Hypothalamus (tissue), 51 donors: ENCODE measurements at places on chromosomes 16 and 17.

DNA sequence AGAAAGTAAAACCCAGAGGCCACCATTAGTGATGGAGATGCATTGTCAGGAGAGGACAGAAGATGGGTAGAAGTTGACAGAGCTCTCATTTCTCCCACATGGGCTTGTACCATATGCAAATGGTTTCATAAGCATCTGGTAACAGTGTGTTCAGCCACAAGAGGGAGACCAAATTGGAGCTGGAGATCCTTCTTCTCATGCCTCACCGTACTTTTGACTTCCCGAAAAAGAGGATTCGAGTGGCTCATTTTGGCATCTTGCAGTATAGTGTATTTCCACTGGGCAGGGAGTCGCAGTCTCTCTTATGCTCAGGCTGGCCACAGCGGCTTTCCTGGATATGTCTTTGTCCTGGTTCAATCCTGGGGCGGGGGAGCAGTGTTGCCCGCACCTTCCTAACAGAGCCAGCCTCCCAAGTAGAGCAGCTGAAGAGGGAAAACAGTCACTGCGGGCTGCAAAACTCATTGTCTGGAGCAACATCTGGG lies 23.8 kb downstream of the TBC1D3B start:
- DNase-seq, result no peak

- DNase-seq, result no peak
These were observed 110.2 kb upstream of the CACNG5 start for GRCh38 chr17:66724581-66725341.

DNA sequence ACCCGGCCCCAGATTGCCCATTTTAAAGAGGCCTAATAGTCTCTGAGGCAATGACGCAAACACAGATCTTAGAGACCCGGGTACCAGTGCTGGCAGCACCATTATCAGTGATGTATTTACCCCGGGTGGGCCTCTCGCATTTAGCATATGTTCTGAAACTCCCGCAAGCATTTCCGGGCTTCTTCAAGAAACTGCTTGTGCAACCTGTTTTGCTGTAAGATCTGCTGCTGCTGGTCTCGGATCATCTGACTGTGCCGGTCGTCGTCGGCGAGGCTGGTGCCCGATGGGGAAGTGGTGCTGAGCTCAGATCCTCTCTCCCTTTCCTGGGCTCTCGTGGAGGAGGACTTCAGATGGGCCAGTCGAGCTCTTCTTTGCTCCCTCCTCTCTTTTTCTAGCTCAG lies 12.5 kb downstream of the CEP295NL start:
- peak; percentile 42 for DNase-seq

GRCh38 chr16:21281698-21282389 lies 3.8 kb upstream of the CRYM start:
- DNase-seq, result no peak

DNA sequence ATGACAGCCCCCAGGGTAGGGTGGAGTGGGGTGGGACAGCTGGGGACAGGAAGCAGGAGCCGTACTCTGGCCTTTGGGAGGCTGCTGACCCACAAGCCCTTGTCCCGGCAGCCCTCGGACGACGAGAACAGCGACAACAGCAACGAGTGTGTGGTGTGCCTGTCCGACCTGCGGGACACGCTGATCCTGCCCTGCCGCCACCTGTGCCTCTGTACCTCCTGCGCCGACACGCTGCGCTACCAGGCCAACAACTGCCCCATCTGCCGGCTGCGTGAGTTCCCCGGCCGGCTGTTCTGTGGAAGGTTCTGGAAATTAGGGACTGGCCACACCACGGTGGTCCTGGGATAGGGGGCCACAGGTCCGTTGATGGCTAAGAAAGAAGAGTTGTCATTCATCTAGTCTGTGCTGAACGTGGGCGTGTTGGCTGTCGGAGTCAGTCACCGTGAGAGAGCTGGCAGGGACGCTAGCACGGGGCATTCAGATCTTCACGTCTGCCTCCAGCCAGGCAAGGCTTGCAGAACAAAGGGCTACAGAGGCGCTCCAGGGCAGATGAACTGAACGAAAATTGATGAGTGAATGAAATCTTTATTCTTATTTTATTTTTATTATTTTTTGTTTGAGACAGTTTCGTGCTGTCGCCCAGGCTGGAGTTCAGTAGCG lies 19.8 kb upstream of the NUDT16L1 start:
- DNase-seq, result peak; percentile 59

DNA sequence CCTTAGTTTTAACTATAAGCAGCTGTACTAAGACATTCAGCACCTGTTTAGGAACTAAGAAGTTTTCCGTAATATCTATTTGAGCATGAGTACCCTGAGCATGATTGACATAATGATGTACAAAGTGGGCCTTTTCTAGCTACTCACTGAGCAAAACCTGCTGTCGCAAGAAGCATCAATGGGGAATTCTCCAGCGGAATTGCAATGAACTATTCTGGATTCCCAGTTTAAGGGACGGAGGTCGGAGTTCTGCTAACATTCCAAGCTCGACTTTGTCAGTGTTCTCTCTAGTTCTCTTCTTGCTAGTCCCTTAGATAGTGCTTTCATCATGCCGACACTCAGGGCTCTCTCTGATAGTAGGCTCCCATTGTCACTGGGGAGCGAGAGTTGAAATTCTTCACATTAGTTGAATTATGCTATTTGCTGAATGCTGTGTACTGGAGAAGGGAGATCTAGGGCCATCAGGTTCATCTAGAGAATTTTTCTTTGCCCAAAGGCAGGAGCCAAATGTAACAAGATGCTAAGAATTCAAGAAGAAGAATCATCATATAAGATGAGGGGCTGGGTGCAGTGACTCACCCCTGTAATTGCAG lies 40.2 kb upstream of the MYH2 start:
- no peak for DNase-seq

DNA sequence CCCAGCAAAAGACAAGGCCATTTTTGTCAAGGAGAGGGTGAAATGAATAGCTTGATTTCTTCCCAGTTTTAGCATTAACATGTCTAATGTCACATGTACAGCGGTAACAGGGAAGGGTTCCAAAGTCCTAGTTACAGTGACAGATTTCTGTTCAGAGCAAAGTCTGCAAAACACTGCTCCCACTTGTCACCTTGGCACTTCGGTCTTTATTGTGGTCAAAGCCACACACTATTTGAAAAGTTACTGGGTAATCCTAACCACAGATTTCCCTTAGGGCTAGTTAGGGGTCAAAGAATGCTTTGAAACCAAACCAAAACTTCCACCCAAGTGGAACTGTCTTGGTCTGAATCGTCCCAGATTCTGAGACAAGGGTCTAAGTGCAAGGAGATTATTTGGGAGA lies 455.6 kb downstream of the HS3ST3B1 start:
- DNase-seq, result no peak

GRCh38 chr17:82105882-82106687 lies 8.0 kb upstream of the FASN start:
- DNase-seq, result no peak

- no peak for DNase-seq
These were observed 4.8 kb downstream of the XYLT2 start for GRCh38 chr17:50350733-50351132.

GRCh38 chr17:35291802-35292201 lies 48.9 kb downstream of the SLFN5 start:
- DNase-seq, result no peak

- no peak for DNase-seq
These were observed 220.5 kb upstream of the CDH11 start for GRCh38 chr16:65342231-65342866.

DNA sequence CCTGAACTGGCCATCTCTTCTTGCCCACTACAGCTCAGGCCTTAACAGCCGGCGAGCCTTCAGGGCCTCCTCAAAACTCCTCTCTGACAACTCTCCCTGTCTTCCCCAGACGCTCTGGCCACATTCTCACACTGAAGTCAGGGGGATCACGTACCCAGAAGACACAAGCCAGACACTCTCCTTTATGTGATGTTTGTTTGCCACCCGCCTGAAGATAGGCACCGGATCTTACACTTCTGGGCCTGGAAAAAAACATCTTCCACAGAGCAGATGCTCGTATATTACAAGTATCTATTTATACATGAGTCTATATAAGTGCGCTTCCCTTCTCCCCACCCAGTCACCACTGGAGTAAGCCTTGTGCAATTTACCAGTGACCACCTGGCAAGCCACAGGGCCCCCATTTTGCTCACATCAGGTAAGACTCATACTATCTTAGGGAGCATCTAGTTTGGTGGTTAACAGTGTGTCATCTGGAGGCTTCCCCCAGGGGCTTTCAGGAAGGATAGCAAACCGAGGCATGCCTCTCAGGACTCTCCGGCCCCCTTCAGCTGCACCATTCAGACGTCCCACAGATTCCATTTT lies 349.4 kb downstream of the SOX9 start:
- no peak for DNase-seq

DNA sequence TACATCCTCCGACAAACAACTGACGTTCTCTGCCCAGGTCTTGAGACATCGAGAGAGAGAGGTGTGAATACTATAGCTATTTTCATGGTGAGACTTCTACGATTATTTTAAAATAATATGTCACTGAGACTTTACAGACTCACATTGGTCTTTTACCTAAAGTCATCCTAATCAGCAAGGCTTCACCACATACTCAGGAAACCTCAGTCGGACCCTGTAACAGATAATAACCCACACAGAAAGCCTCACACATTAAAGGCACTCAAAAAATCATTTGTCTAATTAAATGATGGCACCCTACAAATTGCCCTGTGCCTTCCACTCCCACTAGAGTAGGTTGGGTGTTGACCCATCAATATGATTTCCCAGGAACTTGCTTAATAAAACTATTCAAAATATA lies 19.8 kb upstream of the SLC39A11 start:
- no peak for DNase-seq
